T-helper 9 cell (primary cell): ENCODE measurements at places on chromosomes 16 and 17.

- DNase-seq, result no peak
These were observed 23.6 kb upstream of the DNAI2 start for GRCh38 chr17:74250324-74250995.

GRCh38 chr16:86363836-86364618 is 146.3 kb upstream of the FOXF1 start:
- DNase-seq, result no peak

DNA sequence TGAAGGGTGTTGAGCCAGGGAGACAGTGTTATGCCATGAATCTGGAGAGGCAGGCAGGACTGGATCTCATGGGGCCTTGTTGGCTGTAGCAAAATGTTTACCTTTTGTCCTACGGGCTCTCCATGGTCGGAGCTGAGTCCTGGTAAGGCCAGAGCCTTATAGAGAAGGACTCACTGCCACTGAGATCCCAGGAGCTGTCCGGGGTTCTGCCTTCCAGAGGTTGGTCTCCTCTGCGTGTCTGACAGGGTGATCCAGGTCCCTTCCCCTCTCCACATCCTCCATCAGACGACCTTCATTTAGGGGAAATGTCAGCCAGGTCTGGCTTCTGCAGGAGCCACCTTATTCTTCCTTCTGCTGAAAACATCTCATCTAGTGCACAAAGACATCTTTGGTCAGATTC is 285.2 kb upstream of the N4BP1 start:
- no peak for DNase-seq

DNA sequence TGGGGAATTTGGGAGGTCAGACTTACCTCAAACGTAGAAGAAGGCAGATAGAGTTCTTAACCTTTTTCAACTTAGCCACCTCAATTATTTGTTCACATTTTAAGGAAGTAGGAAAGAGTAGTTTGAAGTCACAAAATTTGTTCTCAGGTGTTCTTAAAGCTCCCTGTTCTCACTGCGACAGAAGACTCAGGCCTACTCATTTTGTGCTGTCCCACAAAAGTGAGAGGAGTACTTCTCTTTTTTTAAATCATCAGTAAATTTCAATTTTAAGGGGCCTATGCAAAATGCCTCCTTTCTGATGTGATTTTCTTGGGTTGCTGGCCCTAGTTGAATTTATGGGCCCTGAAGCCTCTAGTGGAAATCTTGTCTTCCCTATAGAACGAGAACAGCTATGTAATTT is 133.4 kb downstream of the MAP2K6 start:
- no peak for DNase-seq

GRCh38 chr17:78706271-78706915 is 75.7 kb downstream of the CYTH1 start:
- DNase-seq, result no peak
